ENCODE measurements at places on chromosomes 2 and 18.
A peak's percentile ranks its signal among the peaks of the same experiment; 100 is the strongest.

- DNase-seq: no peak
Measured at GRCh38 chr2:105557021-105557920, 158.4 kb upstream of the FHL2 start.

- DNase-seq: no peak
Measured at GRCh38 chr2:241656190-241656741, 18.8 kb downstream of the ATG4B start.

DNA sequence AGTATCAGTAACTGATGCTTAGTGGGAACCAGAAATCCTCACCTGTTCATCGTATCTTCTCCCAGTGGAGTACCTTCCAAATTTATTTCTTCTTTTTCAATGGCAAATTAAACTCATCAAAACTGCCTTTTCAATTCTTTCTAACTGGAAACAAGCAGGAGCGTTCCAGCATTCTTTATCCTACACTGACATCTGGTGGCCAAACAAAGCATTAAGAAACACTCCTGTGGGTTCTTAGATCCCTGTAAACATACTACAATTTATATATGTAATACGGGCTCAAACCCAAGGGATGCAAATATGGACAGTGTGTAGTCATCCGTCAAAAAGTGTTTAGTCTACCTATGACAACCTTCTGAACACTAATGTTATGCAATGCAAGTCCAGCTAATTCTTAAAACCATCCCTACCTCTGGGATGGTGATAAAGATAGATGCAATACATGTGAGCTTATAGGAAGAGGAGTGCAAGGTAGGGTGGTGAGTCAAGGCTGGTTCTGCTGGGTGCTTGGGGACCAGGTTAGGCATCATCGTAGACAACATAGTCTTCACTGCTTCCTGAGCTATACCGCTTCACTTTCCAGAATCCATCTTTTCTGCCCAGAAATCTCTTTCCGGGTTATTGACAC lies 375.0 kb downstream of the CTNNA2 start:
- DNase-seq: peak; percentile 80

GRCh38 chr2:161414042-161415033 lies 1.8 kb upstream of the TBR1 start:
- DNase-seq: no peak

GRCh38 chr2:44310287-44310686 lies 35.0 kb downstream of the SLC3A1 start:
- no peak for DNase-seq

DNA sequence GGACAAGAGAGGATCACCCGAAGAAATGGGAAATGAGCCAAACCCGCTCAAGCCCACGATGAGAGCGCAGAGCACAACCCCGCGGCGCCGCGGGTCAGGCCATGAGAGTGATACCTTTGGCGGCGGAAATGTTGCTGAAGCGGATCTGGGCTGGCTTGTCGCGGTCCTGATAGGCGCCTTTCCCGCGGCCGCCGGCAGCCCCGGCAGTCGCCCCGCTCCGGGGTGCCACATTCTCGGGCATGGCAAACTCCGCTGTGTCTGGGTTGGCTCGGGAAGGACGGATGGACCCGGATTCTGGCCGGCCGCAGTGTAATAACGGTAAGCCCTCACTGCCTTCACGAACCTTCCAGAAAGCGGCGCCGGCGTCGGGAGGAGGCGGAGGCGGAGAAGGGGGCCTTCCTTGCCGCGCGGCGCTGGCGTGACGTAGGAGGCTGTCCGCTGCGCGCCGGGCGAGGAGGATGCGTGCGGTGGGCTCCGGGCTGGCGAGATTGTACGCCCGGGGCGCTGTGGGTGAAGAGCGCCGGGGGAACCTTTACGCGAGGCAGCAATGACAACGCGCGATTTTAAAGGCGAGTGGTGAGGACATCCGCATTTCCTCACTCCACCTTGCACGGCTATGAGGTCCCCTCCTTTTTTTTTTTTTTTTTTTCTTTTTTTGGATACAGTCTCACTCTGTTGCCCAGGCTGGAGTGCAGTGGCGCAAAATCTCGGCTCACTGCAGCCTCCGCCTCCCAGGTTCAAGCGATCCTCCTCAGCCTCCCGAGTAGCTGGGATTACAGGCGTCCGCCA lies at the start of gene CCT4:
Gene CCT4 (minus strand): TSS at position 390 of the 789 bp plus-strand sequence. CDS start 149 bp downstream, at position 241.
- peak; percentile 84 for DNase-seq

- peak; percentile 89 for DNase-seq
Measured at GRCh38 chr18:36757081-36757480, 71.7 kb downstream of the TPGS2 start.

GRCh38 chr2:205387350-205388055 lies 294.8 kb upstream of the NRP2 start:
- no peak for DNase-seq

DNA sequence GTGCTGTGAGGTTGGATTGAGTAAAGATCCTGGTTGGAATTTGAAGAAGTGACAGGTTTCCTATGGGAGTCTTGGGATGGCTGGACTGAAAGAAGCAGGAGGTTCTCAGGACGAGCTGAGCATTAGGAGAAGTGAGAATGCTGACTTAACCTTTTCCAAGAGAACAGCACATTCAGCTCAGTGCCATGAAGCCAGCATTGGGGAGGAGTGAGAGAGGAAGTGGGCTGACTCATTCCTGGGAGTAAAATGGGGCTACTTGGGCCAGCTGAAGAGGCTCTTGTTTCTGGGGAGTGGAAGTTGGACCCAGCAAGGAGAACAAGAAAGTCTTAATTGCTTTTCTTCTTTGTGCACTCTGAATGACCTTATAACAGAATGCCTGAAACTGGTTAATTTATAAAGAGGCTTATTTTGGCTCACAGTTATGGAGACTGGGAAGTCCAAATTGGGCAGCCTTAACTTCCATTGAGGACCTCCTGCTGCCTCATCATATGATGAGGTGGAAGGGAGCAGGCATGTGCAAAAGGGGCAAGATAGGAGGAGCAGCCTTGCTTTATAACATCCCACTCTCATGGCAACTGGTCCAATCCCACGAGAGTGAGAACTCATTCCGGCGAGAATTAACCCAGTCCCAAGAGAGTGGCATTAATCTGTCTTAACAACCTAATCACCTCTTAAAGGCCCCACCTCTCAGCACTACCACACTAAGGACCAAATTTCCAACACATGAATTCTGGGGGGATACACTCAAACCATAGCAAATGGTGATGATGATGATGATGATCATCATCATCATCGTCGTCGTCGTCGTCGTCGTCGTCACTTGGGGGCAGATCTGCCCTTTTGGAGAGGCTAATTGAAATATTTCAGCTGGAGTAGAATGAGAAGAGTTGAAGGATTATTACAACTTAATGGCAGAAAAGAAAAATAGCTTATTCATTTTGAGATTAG lies 26.1 kb downstream of the DGUOK start:
- DNase-seq: peak; percentile 80

DNA sequence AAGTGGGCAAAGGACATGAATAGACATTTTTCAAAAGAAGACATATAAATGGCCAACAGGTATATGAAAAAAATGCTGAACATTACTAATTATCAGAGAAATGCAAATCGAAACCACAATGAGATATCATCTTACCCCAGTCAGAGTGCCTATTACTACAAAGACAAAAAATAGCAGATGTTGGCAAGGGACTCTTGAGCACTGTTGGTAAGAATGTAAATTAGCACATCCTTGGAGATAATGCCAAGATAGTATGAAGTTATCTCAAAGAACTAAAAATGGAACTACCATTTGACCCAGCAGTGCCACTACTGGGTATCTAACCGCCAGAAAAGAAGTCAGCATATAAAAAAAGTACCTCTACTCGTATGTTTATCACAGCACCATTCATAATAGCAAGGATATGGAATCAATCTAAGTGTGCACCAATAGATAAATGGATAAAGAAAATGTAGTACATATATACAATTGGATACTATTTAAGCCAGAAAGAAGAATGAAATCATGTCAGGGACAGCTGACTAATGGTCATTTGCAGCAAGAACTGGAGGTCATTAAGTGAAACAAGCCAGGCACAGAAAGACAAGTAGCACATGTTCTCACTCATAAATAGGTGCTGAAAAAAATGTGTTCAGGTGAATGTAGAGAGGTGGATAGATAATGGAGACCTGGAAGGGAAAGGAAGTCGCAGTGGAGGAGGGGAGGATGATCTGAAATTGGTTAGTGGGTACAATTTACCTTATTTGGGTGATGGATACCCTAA lies 141.7 kb upstream of the B3GNT2 start:
- DNase-seq: no peak

- DNase-seq: no peak
Measured at GRCh38 chr2:173458991-173459780, 104.5 kb downstream of the CDCA7 start.

- DNase-seq: no peak
Measured at GRCh38 chr2:1582891-1583341, 161.4 kb downstream of the PXDN start.

- no peak for DNase-seq
Measured at GRCh38 chr2:202084265-202084664, 11.2 kb downstream of the KIAA2012 start.

GRCh38 chr2:148578493-148578884 lies 66.1 kb upstream of the EPC2 start:
- no peak for DNase-seq

DNA sequence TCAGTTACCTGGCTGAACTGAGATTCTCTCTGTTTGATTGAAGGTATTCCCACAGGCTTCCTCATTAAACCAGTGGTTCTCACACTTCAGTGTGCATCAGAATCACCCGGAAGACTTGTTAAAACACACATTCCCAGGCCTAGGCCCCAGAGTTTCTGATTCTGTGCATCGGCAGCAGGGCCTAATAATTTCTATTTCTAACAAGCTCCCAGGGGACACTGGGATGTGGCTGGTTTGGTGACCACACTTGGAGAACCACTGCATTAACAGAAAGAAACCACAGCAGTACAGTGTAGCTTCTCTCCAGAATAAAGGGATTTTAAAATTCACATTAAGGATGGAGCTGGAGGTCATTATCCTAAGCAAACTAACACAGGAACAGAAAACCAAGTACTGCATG lies 6.5 kb downstream of the MRO start:
- no peak for DNase-seq

- no peak for DNase-seq
Measured at GRCh38 chr2:121242976-121243375, 42.0 kb downstream of the TFCP2L1 start.

GRCh38 chr2:37895140-37895539 lies 29.9 kb upstream of the RMDN2 start:
- DNase-seq: peak; percentile 37

GRCh38 chr2:8216397-8216796 lies 465.5 kb upstream of the ID2 start:
- DNase-seq: no peak

DNA sequence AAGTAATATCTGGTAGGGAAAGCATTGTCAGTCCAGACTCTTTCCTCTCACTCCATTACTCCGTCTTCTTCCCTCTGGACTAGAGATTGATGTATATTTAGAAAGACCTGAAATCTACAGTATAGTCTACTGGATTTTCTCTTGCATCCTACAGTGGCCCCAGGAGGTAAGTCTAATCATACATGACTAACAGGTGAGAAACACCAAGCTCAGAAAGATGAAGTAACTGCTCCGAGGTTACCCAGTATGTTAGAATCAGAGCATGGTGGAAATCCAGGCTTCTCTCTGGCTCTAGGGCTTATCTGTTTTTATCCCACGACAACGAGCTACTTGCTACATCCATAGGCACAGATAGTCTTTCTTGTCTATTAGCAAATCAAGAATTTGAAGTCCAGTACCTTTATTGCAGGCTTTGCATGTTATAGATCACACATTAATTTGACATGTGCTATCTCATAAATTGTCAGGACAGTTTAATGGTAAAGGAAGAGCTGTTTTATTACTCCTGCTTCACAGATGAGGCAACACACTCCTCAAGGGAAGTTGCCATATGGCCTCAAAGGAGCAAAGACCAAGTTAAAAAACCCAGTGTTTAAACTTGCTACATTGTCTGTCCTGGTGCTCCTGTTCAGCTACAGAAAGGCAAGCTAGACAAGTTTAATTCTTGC lies 484.3 kb downstream of the THSD7B start:
- DNase-seq: no peak

GRCh38 chr2:118705032-118705431 lies 142.4 kb downstream of the EN1 start:
- no peak for DNase-seq

GRCh38 chr2:208579678-208580077 lies 173.1 kb downstream of the PTH2R start:
- DNase-seq: no peak

GRCh38 chr2:73177645-73178255 lies 24.6 kb upstream of the NOTO start:
- no peak for DNase-seq

GRCh38 chr2:179332903-179333302 lies 68.3 kb upstream of the SESTD1 start:
- no peak for DNase-seq

DNA sequence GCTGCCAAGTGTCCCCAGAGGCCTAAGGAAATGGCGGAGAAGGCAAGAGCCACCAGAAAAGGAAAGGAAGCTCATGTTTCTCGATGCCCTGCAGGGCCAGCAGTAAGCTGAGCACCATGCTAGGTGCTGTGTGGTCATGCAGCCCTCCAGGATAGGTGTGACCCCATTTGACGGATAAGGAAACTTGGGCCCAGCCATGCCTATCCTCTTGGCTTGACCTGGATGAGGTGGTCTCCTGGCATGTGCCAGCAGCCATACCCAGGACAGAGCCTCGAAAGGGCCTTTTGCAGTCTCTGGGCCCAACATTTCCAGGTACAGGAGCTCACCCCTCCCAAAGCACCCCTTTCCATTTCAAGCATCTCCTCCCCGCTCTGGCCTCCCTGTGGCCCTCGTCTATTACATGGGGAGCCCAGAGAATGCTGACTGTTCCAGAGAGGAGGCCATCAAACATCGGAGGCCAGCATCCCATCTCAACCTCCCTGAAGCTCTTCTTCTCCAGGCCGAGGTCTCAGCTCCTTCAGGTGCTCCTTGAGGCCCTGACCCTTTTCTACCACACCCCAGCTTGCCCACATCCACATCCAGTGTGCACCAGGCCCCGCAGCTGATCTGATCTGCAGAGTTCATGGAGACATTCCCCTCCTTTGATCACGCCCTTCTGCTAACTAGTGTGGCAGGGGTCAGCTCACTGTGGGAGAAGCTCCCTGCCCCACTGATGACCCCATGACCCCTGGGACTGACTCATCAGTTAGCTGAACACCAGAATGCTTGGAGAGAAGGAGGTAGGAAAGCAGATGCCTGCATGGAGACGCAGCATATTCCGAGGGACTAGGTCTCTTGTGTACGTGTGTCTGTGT lies 208.4 kb downstream of the TNS1 start:
- no peak for DNase-seq
